ENCODE measurements at places on chromosomes 5 and 9.

- DNase-seq = no peak
Measured at GRCh38 chr5:150625831-150626746, 14.4 kb upstream of the SYNPO start.

GRCh38 chr5:128490761-128491160 is 47.3 kb downstream of the FBN2 start:
- DNase-seq = no peak

- DNase-seq = no peak
Measured at GRCh38 chr5:88708682-88709398, 174.1 kb downstream of the MEF2C start.

- no peak for DNase-seq
Measured at GRCh38 chr9:136551401-136552116, 5.7 kb upstream of the NOTCH1 start.

- no peak for DNase-seq
Measured at GRCh38 chr9:40884072-40884901, 244.2 kb downstream of the FOXD4L6 start.

DNA sequence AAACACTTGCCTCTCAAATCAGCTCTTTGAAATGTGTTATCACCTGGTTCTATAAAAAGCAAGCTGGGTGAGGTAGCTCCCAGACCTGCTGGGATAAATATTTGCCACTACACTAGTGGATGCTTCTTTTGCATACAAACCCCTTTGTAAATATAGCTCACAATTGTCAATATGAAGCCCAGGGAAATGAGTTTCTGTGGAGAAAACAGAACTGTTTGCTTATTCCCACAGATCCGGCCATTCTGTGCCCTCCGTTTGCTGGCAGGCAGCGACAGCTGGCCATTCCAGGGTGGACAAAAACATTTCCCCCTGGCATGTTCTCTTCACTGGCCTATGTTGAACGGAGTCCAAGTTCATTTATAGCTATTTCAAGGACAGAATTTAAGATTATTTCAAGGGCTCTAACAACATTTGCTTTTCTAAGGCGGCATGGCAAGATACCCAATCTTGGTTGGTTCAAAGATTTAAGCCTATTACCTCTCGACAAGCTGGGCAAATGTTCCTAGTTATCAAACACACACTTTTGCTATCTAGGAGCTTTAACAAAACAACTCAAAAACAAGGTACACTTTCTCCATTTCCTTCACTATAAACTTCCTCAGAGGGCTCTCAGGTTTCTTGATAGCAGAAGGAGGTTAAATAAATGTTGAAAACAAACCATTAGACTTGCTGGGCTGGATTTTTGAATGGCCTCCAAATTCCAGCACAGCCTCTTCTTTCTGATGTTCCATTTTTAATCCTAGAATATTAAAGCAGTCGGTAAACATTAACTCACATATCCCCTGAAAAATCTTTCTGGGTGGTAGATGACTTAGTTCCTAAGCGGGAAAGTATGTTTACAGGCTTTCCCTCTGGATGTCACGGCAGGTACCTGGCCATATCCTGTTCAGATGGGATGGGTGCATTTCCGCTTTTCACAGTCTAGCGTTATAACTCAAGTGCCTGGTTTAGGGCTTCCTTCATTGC is 332.3 kb downstream of the PLK2 start:
- peak; percentile 16 for DNase-seq

DNA sequence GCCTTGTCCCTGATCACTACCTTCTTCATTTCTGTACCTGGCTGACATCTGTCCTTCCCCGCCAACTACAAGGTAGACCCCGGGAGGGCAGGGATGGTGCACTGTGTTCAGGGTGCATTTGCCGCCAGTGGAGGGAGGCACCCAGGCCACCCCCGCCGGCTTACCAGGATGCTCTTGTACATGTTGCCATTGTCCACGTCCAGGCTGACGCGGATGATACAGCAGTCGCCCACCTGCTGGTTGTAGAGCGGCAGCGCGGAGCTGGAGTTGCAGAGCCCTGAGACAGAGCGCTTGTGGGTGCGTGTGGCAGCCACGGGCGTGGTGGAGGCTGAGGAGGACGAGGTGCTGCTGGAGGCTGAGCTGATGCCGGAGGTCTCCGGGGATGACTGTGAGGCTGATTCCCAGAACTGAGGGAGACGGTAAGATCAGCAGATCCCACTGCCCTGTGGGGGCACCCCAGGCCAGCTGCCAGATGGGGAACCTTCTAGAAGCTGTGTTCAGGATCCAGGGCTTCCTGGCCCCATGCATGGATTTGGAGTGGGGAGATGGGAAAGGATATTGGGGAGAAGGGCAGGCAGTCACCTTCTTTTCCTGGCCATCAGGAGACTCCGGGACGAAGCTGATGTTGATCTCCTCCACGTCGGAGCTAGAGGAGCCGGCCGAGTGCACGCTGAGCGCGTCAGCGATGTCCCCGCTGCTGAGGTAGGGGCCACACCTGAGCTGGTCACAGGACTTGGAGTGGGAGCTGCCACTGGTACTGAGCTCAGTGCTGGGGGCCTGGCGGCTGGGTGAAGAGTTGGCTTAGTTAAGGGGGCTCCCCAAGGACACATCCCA is 19.5 kb downstream of the RALGDS start:
- no peak for DNase-seq

All from NCI-H524 (cell line).